SK-N-MC (cell line): ENCODE measurements at places on chromosomes 2 and 18.

GRCh38 chr2:44651974-44652373 is 289.5 kb upstream of the SIX3 start:
- DNase-seq: no peak

DNA sequence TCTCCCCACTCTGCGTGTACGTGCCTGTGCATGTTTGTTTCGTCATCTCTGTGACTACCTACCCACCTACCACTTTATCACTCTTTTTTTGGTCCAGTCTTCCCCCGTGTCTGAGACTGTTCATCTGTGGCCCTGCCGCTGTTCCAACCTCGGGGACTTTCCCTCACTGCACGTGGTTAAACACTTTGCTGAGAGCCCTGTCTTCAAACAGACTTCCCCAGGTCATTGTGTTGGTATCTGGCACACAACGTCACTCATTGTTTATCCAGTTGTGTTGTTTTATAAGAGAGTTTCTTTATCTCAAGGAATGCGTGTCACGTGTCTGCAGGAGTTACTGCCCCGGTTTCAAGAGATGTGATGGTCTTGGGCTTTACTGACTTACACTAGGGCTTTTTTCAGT is 262.0 kb upstream of the RASGRP3 start:
- no peak for DNase-seq

GRCh38 chr2:147224070-147224469 is 620.8 kb upstream of the ACVR2A start:
- DNase-seq: no peak

DNA sequence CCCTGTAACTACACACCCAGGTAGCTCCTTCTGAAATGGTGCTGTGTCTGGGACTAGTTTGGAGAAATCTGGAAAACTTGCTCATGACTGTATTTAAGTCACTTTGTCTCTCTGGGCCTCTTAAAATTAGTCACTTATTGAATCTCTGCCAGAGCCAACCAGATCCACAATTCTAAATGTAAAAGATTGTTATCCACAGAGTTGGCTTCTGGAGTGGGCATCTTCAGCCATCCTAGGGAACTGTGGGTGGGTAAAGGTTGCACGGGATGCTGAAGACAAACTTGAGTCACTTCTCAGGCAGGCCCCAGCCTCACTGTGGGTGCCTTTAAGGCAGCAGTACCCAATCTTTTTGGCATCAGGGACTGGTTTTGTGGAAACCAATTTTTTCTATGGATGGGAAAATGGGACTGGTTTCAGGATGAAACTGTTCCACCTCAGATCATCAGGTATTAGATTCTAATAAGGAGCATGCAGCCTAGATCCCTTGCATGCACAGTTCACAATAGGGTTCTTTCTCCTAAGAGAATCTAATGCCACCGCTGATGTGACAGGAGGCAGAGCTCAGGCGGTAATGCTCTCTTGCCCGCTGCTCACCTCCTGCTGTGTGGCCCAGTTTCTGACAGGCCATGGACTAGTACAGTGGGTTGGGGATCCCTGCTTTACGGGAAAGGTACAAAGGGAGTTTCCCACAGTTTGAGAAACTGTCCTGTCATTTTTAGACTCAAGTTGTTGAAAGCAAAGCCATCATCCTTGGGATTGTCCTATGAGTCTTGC is 98.3 kb upstream of the SPRED2 start:
- no peak for DNase-seq

- DNase-seq: no peak
Observed at GRCh38 chr2:231745303-231746038, 35.6 kb downstream of the PDE6D start.

DNA sequence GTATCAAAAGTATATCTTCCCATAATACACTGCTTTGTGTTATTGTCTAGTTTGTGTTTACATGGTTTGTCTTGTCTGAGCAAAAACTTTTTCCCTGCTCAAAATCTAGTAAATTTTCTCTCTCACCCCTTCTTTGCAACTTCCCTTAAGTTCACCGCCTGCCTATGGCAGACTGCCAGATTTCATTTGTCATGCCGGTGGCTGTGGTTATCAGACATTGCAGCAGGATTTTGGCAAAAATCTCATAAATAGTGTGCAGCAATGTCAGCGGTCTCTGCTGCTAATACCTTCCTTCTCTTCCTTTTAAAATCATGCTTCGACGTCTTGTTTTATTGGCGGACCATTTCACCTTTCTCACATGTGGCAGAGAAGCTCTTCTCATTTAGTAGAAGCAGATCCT is 45.6 kb upstream of the TMEM178A start:
- peak; percentile 79 for DNase-seq

- DNase-seq: no peak
Observed at GRCh38 chr2:18910843-18911242, 321.5 kb upstream of the NT5C1B start.

DNA sequence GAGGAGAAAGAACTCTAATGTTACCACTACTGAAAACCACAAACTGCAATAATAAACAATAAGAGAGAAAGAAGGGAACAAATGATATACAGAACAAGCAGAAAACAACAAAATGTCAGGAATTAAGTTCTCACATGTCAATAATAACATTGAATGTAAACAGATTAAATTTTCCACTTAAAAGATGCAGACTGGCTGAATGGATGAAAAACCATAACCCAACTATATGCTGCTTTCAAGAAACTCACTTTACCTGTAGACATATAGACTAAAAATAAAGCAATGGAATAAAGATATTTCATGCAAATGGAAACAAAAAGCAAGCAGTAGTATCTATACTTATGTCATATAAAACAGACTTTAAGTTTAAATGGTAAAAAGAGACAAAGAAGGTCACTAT is 50.4 kb downstream of the MRO start:
- DNase-seq: no peak

- DNase-seq: no peak
Observed at GRCh38 chr2:152492911-152493310, 157.9 kb downstream of the FMNL2 start.

DNA sequence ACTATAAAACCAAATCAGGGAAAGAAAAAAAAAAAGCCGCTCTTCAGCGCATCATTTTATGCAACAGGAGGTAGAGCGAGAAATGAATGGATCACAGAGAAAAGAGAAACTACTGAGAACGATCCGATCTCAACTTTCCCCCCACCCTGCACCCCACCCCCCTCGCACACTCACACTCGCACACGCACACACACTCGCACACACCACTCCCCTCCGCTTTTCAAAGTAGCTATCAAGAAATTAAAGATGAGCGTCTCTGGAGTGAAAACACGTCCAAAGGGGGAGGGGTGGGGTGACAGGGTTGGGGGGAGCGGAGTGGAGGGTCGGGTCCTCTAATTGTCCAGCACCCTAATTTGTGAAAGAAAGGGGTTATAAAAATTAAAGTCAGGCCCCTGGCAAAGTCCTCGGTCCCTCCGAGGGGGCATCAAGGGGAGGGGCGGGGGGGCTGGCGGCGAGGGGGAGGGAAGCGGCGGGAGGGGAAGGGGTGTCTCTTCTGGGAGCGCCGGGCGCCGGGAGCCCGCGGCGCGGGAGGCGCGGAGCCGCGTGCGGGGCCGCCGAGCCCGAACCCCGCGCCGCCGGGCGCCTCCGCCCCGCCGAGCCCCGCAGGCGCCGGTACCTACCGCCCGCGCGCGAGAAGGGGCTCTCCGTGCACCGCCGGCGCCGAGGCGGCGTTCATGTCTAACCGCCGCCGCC is 428 bp downstream of the TCF4 start:
- no peak for DNase-seq

DNA sequence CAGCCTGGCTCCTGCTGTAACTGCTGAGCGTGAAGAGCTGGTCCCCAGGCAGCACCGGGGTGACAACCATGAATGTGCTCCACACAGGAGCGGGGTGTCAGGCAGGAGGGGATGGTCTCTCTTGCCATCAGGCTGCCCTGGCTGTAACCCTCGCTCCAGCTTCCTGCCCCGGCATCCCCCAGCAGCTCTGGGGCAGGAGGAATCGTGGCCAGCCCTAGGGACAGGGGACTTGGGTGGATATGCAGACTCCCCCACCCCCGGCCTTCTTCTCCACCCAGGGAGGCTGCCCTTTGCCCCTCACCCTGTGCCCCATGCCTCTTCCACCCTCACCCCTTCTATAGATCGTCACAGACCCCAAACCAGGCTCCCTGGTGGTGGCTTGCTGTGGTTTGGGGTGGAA is 69.4 kb upstream of the SMAD7 start:
- no peak for DNase-seq

DNA sequence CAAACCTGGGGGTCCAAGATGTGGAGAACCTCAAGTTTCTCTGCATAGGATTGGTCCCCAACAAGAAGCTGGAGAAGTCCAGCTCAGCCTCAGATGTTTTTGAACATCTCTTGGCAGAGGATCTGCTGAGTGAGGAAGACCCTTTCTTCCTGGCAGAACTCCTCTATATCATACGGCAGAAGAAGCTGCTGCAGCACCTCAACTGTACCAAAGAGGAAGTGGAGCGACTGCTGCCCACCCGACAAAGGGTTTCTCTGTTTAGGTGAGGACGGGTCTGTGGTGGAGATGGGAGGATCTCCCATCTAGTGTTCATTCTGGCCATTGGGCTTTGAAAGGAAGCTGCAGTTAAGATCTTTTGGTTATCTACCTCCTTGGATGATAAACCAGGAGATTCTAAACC is 2.9 kb downstream of the CASP10 start:
- no peak for DNase-seq

DNA sequence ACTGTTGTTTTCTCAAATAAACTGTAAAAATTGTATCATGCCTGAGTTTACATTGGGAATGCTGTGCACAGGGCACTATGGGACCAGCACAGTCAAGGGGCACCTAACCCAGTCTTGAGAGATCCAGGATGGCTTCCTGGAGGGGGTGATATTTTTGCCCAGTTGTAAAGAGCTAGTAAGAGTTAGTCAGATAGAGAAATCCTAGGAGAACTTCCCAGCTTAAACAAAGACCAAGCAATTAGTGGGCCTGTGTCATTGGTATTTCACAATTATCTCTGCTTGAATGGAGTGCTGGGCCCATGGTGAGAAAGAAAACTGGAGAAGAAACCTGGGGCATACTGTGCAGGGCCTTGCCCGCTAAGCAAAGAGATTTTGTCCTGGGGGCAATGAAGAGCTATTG is 12.2 kb downstream of the XDH start:
- DNase-seq: no peak

DNA sequence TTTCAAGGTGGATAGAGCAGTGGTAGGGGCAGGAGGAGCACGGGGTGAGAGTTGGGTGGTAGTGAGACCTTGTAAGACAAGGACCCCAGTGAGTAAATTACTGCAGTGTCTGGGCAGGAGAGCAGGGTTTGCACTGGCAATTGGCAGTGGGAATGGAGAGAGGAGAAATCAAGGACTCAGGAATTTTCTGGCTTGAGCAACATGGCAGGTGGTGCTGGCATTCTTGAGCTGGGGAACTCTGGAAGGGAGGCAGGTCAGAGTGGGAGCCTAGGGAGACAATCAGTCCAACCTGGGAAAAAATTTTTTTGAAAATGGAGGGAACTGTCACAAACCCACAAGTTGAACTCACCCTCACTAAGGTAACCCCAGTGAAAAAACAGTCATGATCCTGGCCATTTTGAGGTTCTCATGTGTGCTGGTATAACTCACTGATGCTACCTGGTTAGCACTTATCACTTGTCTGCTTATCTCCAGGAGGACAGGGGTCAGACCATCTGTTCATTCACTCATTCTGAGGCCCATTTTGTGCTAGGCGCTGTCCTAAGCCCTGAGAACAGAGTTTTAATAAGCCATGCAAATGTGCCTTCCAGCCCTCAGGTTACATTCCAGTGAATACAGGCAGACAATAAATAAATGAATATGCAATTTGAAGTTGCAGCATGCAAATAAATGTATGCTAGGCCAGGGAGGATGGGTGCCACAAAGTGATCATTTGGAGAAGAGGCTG is 92.2 kb upstream of the SEC11C start:
- no peak for DNase-seq

GRCh38 chr2:180029575-180029974 is 22.5 kb upstream of the CWC22 start:
- no peak for DNase-seq

DNA sequence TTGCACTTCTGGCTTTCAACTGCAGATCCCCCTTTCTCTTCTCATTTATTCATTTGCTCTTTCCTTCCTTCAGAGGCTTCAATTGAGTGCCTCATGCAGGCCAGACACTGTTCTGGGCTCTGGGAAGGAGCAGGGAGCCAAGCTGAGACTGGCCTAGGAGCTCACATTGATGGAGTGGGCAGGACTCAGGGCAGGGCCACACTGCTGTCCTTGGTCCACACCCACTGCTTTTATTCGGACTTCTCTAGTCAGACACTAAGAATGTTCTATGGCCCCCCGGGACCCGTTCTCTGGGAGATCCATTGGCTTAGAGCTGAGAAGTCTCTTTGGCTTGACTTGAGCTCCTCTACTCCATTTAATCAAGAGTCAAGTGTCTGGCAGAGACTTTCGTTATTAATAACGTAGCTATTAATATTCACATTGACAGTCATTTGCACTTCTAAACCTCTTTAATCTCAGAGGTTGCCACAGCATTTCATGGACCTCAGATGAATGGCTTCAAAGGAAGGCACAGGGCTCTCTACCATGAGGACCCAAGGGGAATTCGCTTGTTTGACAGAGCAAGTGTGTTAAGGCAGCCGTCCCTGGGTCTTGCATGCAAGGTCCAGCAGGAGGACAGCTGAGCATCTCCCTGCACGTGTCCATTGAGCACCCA is 20.1 kb downstream of the SH3RF3 start:
- DNase-seq: no peak

- no peak for DNase-seq
Observed at GRCh38 chr2:231522418-231523180, 7.6 kb downstream of the NMUR1 start.

DNA sequence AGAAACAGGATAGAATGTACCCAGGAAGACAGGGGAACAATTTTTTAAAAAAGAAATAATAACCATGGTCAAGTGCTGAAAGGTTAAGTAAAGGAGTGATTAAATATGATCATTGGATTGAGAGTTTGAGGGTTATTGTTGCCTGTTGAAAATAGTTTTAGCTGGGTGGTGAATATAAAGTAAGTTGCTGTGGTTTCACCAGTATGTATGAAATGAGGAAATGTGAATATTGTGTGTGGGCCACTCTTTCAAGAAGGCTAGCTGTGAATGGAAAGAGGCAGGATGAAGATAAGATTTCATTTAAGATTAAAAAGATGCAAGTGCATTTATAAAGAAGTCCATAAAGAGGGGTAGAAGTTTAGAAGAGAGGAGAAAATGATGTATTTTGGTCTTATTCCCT is 53.8 kb downstream of the GULP1 start:
- no peak for DNase-seq

DNA sequence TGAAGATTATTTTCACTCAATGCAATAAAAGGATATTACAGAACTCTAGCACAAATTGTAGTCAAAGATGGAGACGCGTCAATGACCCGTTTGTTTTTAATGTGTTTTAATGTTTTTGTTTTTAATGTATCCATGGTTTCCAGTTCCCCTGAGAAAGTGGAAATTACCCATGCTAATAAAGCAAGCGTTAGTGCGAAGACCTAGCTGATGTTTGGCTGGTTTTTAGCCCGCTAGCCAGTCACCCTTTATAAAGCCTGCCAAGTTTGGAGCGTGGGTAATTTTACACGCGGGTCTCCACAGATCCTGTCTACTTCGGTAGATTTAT is 430 bp upstream of the CHMP1B start:
- DNase-seq: no peak

DNA sequence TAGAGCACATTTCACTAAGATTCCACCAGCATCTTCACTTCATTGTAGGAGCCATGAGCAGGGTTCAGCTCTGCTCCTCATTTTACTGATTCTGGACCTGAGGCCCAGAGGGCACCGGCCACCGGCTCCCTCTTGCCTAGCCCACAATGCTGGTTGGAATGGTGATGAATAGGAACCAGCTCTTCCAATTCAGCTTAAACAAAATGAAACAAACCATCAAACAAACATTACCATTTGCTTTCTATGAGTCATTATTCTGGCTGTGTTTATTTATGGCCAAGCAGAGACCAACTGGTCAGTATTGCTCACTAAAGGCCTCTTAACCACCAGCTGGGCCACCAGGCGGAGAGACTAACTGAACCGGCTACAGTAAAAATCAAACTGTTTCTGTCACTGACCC is 176.7 kb downstream of the MTX2 start:
- DNase-seq: no peak
